PC-9 (cell line): ENCODE measurements at places on chromosomes 5 and 9.
A peak's percentile ranks its signal among the peaks of the same experiment; 100 is the strongest.

DNA sequence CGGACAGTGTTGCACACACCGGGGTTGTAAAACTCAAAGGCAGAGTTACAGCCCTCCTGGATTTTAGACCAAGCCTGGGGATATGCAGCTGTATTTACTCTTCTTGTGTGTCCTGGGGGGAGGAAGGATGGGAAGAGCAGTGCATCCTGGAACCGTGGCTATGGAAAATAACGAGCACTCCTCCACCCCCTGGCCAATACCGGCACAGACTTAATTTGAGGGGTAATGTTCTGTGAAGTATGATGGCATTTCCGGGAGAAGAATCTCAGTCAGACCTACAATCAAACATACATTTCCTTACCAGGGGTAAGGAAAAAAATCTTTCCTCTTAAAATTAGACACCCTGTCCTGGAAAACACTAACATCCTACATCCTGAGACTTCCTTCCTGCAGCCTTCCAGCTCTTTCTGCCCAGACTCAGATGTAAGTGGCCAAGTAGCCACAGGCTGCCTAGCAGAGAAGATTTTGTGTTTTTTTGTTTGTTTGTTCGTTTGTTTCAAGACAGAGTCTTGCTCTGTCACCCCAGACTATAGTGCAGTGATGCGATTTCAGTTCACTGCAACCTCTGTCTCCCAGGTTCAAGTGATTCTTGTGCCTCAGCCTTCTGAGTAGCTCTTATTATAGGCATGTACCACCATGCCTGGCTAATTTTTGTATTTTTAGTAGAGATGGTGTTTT is 11.0 kb upstream of the ERMP1 start:
- DNase-seq, result peak; percentile 86

DNA sequence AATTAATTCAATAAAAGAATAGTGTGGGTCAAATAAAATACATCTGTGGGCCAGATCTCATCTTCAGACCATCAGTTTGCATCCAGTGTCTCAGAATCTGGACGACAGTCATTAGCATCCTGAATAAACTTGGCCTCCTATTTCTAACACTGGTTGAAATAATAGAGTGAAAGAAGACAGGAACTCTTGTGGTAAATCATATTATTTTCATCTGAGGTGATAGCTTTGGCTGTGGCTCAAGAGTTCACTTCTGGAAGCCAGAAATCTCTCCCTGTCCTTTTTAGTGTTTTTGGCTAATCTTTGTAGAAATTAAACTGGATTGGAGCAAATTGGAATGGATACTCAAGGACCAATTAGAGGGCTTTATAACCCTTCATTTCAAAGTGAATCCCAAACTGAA is 63.4 kb upstream of the HMHB1 start:
- DNase-seq, result no peak

GRCh38 chr5:17069995-17070511 is 134.0 kb upstream of the MYO10 start:
- peak; percentile 43 for DNase-seq

GRCh38 chr5:143019614-143020515 is 249.7 kb downstream of the ARHGAP26 start:
- DNase-seq, result no peak

GRCh38 chr9:13118313-13118712 is 161.2 kb downstream of the MPDZ start:
- DNase-seq, result no peak

DNA sequence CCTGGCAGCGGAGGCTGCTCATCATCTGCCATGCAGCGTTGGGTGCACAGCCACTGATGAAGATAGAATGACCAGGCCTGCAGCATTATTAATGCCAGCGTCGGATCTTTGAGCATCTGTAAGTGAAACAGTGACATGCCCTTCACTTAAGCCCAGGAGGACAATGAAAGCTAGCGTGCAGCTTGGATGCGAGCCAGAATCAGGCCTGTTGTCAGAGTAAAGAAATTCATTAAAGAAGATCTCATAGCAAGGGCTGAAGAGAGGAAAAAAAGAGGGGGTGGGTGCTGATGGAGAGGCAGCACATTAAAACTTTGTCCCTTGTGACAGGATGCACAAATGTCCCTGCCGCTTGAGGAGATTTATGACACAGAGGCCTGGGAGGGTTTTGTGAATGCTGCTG is 186.1 kb upstream of the MAST4 start:
- DNase-seq, result no peak

DNA sequence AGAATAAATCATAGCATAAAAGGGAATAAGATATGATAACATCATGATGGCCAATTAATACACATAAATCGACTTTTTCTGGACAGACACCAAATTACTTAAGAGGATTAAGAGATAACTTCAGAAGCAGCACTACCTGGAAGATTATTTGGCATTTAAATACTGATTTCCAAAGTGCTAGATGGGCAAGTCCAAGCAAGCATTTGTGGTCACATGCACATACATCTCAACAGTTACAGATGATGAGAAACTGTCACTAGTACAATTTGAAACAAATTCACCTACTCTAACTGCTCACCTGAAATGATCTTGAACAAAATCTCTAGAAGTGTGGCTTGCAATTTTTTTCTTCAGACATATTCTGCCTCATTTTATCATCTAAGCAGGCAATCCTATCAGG is 26.8 kb upstream of the RASGEF1C start:
- no peak for DNase-seq

- DNase-seq, result no peak
Observed at GRCh38 chr5:107011605-107012004, 659.1 kb downstream of the EFNA5 start.

DNA sequence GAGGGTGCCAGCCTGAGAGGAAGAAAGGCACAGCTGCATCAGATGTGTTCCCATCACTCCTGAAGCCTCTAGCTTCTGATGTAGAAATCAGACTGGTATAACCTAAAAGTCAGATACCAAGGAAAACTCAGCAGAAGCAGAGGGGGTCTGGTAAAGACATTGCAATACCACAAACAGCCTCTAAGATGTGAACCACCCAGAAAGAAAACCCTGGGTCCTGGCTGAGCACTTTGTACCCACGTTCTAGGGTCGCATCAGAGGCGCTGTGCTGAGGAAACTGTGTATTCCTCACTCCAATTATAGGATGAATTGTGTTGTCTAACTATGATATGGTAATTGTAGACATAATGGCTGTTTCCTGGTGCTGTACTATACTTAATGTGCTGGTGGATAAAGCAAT is 275.6 kb downstream of the IRX2 start:
- DNase-seq, result no peak

DNA sequence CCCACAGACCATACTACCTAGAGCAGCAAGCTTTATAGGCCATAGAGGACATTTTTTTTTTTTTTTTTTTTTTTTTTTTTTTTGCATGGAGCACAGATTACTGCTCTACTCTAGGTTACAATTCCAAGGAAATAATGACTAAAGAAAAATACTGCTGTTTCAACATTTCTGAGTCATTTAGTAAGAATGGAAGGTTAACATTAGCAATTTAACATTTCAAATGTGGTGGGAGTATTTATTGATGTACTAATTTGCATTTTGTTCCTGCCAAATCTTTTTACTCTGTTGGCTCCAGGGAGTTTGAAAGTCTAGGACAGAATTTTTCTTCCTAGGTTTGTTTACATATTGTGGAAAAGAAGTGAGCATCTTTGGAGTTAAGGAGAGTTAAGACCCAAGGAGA is 142.1 kb upstream of the CCDC152 start:
- DNase-seq, result no peak

DNA sequence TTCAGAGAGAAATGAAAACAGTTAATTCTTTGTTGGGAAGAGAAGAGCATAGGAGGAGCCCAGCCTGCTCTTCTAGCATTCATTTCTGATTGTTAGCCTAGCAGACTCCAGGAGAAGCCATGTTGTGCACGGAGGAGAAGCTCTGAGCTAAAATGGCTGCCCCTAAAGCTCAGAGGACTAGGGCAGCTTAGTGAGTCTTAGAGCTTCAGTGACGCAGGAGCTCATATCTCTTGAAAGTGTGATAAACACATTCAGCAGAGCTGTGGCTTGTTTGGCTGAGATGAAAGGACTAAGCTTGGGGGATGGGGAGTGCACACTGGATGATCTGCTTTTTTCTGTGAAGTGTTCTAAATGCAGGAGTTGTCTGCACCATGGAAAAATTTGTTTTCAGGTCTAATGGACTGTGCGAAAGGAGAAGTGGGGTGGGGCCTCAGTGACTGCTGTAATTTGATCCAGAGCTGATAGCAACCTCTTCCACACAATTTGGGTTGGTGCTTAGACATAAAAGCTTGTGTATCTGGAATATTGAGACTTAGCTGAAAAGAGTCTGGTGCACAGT is 58.5 kb downstream of the ZNF462 start:
- DNase-seq, result peak; percentile 42

- no peak for DNase-seq
Observed at GRCh38 chr9:26561928-26562327, 330.7 kb downstream of the CAAP1 start.

DNA sequence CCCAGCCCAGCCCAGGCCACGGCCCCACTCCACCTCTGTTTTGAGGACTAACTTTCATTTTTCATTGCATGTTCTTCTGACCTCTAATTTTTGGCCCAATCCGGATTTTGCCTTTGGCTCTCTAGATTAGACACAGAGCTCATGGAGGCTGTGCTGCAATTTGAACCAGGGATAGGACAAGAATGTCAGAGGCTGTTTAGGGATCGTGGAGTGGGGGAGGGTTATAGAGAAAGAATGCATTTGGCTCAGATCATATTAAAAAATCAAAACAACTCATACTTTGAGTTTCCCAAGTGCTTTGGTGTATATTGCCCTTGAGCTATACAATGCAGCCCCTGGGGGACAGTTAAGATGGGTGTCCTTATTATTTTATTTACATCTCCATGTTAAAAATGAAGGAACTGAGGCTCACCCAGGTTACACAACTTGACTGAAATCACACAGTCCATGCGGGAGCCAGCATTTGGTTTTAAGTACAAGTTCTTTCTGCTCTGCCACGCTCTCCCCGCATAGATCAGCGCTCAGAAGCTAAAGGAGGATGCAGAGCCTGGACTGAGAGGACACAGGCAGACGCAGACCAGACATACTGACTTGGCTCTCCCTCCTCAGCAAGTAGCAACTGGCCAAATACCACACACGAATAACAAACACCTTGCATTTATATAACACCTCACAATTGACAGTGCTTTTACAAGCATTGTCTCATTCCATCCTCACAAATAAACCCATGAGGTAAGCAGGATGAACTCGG is 126.4 kb upstream of the RAI14 start:
- no peak for DNase-seq

GRCh38 chr9:15205632-15206420 is 101.2 kb downstream of the TTC39B start:
- DNase-seq, result no peak

DNA sequence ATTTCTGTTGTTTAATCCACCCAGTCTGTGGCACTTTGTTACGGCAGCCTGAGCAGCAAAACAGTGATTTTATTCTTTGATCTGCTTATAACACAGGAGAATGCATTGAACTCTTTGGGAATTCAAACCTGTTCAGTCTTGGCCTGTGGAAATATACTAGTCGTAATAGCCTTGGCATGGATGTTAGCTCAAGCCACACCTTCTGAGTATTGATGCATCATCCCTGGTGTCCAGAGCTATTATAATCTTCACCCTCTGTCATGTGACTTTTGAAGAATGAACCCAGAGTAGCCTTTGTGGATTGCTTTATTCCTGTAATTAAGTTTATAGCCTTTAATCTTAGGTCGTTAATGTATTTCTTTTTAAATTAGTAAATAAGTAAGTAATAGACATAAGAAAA is 50.8 kb upstream of the TEX48 start:
- peak; percentile 45 for DNase-seq

GRCh38 chr5:179375831-179376365 is 30.6 kb upstream of the ADAMTS2 start:
- no peak for DNase-seq

DNA sequence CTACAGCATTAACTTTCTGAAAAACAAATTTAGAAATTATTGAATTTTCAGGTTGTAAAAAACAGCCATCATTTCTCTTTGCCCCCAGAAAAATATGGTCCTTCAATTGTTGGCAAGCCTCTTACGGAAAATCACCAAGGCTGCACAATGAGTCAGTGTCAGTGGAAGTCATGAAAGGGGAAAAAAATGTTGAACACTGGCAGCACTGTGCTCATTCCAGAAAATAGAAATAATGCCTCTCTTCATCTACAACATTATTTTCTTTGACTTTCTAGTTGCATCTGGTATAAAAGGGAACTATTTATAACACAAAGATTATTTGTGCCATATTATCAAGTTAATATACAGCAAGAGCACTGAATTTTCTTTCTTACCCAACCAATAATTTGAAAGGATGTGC is 26.7 kb upstream of the STK32A start:
- no peak for DNase-seq

DNA sequence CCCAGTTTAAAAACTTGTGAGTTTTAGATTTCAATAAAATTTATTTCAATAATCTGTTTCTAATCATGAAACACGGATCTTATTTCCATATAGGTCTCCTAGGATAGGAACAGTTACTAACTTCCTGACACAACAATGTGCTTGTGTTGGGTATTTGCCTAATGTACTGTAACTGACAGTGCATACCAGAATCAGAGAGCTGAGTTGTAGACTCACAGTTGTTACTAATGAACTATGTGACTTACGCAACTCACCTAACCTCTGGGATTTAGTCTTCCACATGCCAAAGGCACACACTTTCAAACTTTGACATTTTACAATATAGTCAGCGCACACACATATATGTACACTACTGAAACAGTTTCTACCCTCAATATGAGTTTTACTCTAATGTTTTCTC is 77.7 kb downstream of the HOMER1 start:
- no peak for DNase-seq

DNA sequence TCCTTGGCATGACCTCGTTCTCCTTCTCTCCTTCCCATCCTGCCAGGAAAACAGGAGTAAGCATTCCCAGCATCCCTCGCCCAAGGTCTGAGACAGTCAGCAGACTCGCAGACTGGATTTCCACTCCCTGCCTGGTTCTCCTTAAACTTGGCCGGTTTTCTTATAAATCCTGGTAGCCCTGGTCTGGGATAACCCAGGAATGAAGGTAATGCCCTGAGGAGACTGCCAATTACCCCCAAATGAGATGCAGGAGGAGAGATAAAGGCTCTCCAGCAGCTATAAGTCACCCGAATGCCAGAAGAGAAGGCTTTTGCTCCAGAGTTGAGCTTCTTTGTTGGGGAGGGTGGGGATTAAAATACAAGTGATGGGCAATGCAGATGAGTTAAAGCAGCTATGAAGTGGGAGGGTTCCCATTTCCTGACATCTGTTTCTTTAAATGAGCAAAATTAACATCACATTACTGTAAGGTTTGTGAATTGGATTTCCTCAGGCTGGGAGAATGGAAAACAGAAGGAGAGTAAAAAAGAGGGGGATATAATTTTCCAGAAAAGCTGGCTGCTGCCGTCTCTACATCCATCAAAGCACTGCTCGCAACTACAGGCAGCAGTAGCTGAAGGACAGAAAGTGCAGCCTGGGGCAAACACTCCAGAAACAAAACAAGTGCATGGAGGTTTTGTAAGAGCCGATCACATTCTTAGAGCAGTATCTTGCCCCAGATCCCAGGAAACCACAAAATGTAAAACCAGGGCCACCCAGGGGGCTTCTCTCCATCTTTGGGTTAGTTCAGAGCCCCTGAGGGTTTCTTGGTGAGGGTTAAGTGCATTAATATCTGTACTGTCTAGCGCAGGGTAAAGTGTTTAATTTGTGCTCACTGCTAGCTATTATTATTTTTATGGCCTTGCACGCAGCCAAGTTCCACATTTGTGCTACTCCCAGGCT is 177.6 kb upstream of the PANK3 start:
- DNase-seq, result no peak

GRCh38 chr5:179486596-179487051 is 63.7 kb upstream of the RUFY1 start:
- DNase-seq, result no peak

GRCh38 chr5:78799266-78800017 is 150.9 kb upstream of the LHFPL2 start:
- DNase-seq, result no peak

- DNase-seq, result no peak
Observed at GRCh38 chr5:76737846-76738245, 21.9 kb downstream of the F2R start.
